ENCODE measurements at places on chromosomes 2 and 18.

GRCh38 chr18:56921896-56922480 is 224.9 kb upstream of the BOD1L2 start:
- DNase-seq, result no peak

DNA sequence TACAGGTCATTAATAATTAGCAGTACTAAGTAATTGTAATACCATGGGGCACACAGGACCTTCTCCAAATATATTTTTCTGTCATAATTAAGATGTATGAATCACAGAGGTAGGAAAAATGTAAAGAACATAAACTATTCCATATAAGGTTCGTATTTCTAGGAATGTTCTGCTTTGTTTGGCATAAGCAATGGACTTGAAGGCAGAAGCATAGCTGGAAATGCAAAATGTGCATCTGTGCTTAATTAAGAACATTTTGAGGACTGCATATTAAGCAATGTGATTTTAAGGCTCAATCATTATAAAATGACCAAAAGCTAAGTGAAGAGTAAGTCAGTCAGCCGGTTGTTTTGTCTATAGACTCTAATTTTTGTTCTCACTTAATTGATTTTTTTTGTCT is 123.2 kb downstream of the RBM43 start:
- peak; percentile 15 for DNase-seq

DNA sequence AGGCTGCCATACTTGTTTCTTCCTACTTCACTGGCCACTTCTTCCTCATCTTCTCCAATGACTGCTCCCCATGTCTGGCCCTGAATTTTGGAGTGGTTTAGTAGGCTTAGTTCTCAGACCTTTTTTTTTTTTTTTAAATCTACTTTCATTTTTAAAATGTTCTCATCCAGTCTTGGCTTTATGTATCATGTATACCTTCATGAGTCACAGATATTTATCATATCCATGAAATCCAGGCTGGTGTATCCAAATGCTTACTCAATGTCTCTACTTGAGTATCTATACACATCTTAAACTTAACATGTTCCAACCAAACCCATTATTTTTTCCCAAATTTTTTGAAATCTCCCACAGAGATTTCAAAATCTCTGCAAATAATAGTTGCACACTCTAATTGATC is 26.3 kb upstream of the CFAP36 start:
- DNase-seq, result no peak

GRCh38 chr2:96538487-96539214 is 2.1 kb downstream of the ARID5A start:
- no peak for DNase-seq

- no peak for DNase-seq
Observed at GRCh38 chr2:176146101-176146500, 5.2 kb upstream of the HOXD4 start.

DNA sequence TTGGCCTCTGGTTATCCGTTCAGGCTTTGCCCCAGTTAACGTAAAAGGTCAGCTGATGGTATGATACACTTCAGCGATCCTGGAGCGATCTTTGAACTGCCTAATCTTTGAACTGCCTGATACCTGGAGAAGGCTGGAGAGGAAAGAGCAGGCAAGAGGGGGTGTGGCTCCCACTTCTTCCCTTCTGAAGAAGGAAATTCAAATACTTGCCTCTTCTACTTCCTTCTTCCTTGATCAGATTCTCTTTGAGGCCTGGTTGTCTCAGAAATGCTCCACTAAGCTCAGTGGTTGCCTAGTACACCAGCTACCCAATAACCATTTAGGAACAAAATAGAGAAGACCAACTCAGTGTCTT is 619 bp downstream of the GALM start:
- no peak for DNase-seq

Measured in HFF-Myc (cell line).